Kidney tubule cell (primary cell): ENCODE measurements at places on chromosomes 3 and 15.

GRCh38 chr3:62238003-62238402 is 135.3 kb downstream of the FEZF2 start:
- DNase-seq, result no peak

- no peak for DNase-seq
Observed at GRCh38 chr3:177114253-177114652, 83.0 kb downstream of the TBL1XR1 start.

DNA sequence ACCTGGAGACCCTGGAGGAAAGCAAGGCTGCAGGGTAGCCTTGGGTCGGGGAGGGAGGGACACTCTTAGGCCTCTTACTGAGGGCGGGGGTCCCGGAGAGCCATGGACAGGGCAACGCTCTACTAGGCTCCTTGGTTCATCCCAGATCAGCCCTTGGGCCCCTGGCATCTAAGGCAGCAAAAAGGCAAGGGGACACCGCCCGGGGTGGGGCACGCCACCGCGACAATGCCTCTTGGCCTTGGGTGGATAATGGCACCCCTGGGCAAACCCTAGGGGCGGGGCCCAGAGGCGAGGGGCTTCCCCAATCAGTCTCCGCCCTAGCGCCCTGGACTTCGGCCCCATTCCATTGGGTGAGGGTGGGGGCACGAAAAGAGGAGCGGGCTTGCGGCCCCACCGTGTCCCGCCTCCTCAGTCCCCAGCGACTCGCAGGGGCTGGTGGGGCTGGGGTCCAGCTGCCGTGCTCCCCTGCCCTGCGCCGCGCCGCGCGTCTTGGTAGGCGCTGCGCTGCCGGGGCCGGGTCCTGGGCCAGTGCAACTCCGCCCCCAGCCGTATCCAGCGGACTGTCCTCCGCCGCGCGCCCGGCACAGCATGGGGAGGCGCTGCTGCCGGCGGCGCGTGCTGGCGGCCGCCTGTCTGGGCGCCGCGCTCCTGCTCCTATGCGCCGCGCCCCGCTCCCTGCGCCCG is at the start of gene CHST13:
Gene CHST13, plus strand, starts transcription at position 411 of the 684 bp plus-strand sequence. Its CDS starts 178 bp downstream, at position 589.
- DNase-seq, result peak; percentile 59

GRCh38 chr3:64508140-64508539 is 179.7 kb downstream of the ADAMTS9 start:
- DNase-seq, result no peak

GRCh38 chr3:75395580-75396315 is 268.4 kb upstream of the FRG2C start:
- DNase-seq, result no peak

DNA sequence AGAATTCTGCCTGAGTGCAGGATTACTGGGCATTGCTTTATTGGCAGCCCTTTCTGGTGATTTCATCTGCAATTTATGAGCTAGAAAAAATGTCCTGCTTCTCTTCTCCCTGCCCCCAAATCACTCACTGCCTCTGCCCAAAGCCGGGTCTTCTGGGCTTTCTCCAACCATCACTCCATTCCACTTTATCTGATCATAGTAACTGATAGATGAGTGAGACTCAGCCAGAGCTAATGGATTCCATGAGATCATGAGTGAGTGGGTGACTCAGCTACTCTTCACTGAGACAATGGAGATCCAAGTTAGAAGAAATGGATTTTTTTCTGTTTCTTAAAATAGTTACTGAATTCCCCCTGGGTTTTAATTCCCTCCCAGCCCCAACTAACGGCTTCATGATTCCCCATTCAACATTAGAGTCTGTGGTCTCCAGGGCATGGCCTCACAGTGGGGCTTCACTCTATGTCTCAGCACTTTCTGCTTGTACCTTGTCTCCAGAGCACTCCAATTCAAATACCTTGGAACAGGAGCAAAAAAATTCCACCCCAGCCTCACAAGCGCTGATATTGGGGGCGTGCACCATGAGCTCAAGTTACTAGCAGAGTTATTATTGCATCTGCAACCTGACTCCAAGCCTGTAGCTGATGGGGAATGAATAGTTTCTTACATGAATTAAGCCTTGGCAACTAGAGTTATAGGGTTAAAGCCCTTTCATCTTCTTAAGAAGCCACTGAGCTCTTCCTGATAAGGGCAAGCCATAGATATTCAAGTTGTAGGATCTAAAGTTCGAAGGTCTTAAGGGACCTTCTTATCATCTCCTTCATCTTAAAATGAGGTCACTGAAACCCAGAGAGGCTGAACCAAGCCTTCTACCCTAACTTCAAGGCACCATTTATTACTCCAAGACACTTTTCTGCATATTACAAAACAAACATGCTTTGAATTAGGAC is 85.9 kb downstream of the AGBL1 start:
- DNase-seq, result no peak

DNA sequence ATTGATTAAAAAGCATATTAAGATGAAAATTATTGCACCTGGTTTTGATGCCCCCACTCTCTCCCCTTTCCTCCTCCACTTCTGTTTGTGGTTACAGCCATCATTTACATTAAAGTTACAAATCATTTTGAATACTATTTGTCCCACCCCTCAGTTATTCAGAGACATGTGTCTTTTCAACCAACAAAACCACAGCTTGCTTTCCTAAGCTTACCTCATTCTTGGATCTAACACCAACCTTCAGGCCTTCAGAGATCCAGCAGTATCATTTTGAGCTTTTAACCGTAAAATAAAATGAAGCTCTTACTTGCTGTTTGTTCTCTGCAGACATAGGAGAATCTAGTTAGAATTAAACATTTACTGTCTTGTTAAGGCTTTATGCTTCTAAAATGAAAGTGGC is 4.7 kb downstream of the PXYLP1 start:
- no peak for DNase-seq

GRCh38 chr3:182523836-182524235 is 269.5 kb upstream of the ATP11B start:
- DNase-seq, result peak; percentile 35

- DNase-seq, result no peak
Observed at GRCh38 chr3:98326105-98326893, 27.4 kb upstream of the OR5K4 start.

GRCh38 chr15:58951388-58952007 is 18.0 kb upstream of the SLTM start:
- peak; percentile 33 for DNase-seq

GRCh38 chr3:177686671-177687070 is 489.4 kb upstream of the TBL1XR1 start:
- no peak for DNase-seq

- DNase-seq, result no peak
Observed at GRCh38 chr3:97705764-97706163, 58.8 kb upstream of the ARL6 start.

DNA sequence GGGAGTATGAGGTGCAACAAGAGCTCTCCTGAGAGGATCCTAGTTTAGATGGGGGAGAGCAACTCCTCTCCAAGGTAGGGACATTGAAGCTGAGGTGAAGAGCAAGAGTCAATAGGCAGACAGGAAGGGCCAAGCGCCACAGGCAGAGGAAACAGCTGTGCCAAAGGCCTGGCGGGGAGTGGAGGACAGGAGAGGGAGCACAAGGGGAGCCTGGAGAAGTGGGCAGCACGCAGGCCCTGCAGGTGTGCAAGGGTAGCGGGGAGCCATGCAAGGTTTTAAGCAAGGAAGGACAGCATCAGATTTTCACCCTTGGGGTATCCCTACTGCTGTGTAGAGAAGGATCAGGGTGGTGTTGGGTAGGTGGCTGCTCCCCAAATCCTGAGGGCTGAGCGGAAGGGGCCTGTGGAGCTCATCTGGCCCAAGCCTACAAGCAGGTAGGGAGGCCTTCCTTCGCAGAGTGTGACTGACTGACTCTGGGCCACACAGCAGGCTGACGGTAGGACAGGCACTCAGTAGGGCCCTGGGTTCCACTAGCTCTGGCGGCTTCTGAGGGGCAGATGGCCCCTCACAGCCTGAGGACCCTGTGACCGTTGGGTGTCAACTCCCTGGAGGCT is 13.3 kb downstream of the CHST13 start:
- DNase-seq, result no peak

GRCh38 chr3:81734742-81735141 is 26.7 kb downstream of the GBE1 start:
- peak; percentile 42 for DNase-seq

GRCh38 chr15:92714477-92715401 is 59.2 kb upstream of the FAM174B start:
- DNase-seq, result peak; percentile 71

DNA sequence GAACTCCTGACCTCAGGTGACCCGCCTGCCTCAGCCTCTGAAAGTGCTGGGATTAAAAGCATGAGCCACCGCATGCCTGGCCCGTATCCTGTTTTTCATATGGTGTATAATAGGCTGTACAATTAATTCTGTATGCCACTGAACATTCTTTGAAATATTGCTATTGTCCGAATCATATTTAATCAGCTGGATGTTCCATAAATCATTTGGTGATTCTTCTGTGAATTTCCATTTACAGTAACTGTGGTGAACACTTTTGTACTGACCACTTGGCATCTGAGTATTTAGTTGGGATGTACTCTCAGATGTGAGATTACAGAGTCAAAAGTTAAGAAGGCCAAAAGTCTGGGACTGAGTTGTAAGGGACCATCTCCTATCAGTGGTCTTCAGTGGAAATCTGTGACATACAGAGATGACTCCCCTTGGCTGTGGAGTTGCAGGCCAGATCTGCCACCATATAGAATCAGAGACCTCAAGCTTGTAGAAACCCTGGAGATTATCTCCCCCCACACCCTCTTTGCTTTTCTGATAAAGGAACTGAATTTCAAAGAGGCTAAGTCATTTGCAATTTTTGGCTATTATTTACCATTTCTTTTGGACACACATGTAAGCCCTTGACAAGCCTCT is 25.7 kb upstream of the DYNC1LI1 start:
- DNase-seq, result no peak

DNA sequence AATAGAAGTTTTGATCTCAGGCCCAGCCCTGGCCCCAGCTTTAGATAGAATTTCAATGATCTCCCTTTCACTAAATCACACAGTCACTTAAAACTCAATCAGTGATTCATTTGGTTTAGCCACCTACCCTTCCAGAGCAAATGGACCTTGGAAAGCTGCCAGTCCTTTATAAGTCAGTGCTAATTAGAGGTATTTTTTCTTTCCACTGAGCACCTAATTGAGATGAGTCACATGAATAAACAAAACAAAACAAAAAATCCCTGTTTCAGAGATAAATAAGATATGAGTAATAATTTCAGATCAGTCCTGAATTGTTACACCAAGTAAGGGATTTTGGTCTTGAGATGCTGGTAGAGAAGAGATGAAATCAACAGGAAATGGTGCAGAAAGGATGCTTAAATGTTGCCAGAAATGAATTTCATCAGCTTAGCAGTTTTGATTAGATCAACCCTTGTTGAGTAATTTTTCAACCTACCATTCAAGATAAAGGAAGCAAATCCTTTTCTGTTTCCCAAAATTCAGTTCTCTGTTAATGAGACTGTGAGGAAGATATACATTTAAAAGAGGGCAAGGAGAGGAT is 352.0 kb upstream of the COL8A1 start:
- peak; percentile 23 for DNase-seq
